Spinal cord (tissue), 10 donors: ENCODE measurements at places on chromosomes 11 and 22.

- DNase-seq, result no peak
Observed at GRCh38 chr22:36610056-36610455, 81.1 kb upstream of the EIF3D start.

- no peak for DNase-seq
Observed at GRCh38 chr22:27679693-27680488, 121.7 kb downstream of the MN1 start.

GRCh38 chr11:46246521-46246920 is 30.9 kb upstream of the CREB3L1 start:
- DNase-seq, result no peak

DNA sequence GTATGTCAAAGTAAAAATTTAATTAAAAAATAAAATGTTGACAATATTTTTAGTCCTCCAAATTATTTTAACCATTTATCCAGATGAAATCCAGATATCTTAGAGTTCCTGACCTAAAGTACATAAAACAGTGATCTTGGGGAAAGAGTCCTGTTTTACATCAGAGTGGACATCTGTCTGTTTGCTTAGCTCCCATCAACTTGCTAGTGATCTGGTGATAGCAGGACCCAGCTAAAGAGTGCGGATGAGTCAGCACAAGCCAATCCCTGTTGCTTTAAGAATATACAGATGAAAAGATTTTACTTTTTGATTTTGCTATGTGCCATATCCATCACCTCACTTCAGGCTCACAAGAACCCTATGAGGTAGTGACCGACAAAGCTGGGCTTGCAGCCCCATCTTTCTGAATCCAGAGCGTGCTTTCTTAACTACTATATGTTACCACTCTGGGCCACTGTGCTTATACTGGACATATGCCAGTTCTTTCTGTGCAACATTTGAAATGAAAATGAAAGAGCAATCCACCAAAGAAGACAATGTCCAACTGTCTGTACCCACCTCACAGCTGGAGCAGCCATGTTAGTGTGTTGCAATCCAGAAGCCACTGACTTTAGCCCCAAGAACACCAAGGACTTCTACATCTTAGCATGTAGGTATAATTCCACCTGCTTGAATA is 167.6 kb upstream of the SESN3 start:
- DNase-seq, result no peak

- no peak for DNase-seq
Observed at GRCh38 chr11:13851691-13852090, 110.8 kb upstream of the SPON1 start.

- DNase-seq, result no peak
Observed at GRCh38 chr11:125202362-125202880, 37.9 kb downstream of the PKNOX2 start.

GRCh38 chr11:71164186-71164585 is 88.2 kb downstream of the SHANK2 start:
- no peak for DNase-seq

DNA sequence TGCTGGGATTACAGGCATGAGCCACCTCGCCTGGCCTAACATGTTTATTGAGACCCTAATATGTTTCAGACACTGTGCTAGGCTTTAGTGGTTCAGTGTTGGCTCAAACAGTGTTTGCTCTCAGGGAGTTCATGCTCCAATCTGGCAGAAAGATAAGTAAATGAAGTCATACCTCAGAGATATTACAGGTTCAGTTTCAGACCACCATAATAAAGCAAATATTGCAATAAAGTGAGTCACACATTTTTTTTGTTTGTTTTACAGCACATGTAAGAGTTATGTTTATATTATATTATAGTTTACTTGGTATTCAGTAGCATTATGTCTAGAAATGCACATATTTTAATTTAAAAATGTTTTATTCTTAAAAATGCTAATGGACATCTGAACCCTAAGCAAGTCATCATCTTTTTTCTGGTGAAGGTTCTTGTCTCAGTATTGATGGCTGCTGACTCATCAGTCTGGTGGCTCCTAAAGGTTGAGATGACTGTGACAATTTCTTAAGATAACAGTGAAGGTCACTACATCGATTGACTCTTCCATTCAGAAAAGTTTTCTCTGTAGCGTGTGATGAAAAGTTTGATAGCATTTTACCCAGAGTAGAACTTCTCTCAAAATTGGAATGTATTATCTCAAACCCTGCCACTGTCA is 243.0 kb upstream of the ANO5 start:
- DNase-seq, result no peak

- DNase-seq, result no peak
Observed at GRCh38 chr11:10285148-10285802, 8.7 kb downstream of the SBF2 start.

DNA sequence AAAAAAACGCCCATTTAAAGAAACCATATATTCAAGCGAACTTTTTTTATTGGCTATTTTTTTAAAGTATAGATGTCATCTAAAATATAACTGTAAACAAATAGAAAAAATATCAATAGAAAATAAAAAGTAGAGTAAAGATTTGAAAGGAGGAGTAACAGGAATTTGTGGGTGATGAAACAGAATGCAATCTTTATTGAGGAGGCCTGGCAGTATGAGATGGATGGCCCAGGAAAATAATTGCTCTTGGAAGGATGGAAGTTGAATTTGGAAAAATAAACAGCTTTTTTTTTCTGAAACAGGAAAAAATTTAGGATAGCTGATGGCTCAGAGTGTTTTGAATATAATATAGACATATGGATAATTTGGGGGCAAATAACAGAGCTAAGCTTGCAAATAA is 219.0 kb downstream of the CASP12 start:
- no peak for DNase-seq

DNA sequence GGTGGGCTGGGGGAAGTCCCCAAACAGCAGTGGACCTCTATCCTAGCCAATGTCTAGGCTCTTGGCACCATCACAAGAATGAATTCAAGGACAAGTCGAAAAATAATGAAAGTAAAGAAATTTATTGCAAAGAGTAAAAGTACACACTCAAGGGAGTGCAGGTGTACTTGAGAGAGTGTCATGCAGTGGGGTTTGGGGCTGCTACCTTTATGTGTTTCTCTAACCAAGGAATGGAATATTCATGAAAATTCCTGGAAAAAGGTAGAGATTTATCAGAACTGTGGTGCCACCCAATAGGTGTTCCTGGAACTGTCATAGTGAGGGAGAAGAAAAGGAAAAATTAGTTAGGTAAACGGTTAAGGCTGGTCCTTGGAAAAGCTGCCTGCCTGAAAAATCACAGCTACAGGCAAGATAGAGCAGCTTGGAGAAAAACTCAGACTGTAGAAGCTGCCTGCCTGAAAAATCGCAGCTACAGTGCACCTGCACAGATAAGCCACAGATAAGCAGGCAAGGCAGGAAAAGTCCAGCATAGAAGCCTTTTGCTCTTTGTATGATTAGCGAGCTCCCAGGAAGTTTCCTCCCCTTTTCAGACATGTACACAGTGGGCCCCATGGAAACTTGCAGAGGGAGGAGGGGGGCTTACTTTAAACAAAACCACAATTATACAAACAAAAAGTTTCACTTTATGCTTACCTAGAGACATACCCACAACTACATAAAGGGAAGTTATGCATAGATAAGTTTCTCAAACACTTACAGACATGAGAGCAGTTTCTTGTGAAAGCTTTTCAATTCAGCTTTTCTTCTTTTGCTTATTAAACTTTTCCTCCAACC is 71.4 kb upstream of the B3GNT6 start:
- DNase-seq, result no peak

- no peak for DNase-seq
Observed at GRCh38 chr11:33735271-33736147, 714 bp downstream of the CD59 start.

- no peak for DNase-seq
Observed at GRCh38 chr22:31099841-31100761, 7.3 kb downstream of the SELENOM start.

GRCh38 chr11:78684377-78684776 is 109.7 kb upstream of the NARS2 start:
- no peak for DNase-seq

GRCh38 chr22:46742576-46743221 is 4.6 kb upstream of the CERK start:
- no peak for DNase-seq

DNA sequence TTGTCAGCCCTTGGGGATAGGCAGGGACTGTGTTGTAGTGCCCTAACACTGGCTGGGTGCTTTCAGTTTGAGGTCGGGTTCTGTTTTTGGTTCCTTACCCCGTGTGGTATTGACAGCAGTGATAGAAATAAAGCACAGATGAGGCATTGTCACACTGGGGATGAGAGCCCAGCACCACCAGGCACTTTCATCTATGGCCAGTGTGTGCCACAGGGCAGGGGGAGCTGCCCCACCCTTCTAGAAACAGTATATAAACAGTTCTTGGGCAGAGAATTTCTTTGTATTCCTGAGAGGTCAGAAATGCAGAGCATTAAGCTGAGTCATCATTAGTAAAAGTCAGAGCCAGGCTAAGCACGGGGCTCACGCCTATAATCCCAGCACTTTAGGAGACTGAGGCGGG is 23.1 kb upstream of the CDC42EP2 start:
- no peak for DNase-seq

GRCh38 chr11:121437018-121437685 is 15.0 kb upstream of the SORL1 start:
- DNase-seq, result no peak

DNA sequence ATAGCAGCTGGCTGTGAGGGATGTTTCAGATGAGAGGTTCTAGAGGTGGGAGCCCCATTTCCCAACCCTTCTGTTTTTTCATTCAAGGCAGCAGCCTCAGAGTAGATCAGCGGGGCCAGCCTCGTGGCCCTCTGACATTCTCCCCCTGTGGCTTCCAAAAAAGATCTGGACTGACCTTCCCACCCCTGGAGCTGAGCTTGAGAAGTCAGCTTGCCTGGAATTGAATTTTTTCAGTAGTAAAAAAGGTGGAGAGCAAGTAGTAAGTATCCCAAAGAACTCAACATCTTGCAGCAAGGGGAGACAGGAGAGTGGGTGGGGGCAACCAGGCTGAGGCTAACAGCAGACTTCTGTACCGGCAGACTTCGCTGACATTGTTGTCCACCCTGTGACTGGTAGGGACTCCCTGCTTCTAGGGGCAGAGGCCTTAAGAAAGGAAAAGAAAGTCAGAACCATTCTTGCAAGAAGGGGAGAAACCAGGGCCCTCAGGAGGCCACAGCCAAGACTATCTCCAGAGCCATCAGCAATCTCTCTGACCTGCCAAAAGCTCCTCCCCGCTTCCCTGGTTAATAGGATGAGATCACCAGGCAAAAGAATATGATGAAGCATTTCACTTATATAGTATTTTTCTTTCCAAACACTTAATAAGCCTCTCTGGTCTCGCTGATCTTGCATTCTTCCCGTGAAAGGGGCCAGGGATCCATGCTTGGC is 2.0 kb upstream of the GRIK4 start:
- DNase-seq, result no peak
